Subcutaneous adipose tissue (tissue), 4 donors: ENCODE measurements at places on chromosomes 2 and 18. TPM values are rescaled to one million over a fixed set of nuclear protein-coding genes. Genes with fewer than 3 reads are reported as not detected.

Gene FAM98A
- 35.4 TPM for total RNA-seq

Gene WNT10A
- total RNA-seq, result not detected

Gene OXER1
- 1.1 TPM for total RNA-seq

Gene RGPD3
- 1.3 TPM for total RNA-seq

Gene BOK
- 81.7 TPM for total RNA-seq

Gene RAB1A
- total RNA-seq, result 128 TPM

Gene FSHR
- not detected for total RNA-seq

Gene TMEFF2
- total RNA-seq, result not detected

Gene ZBTB7C
- 5.5 TPM for total RNA-seq

Gene C2orf80
- not detected for total RNA-seq

Gene STAM2
- 37.9 TPM for total RNA-seq

Gene CNGA3
- 0.19 TPM for total RNA-seq

Gene GGCX
- 31.1 TPM for total RNA-seq

Gene MC4R
- total RNA-seq, result not detected

Gene HOXD3
- total RNA-seq, result 1.3 TPM

Gene DCDC2C
- not detected for total RNA-seq

Gene PTPRN
- total RNA-seq, result not detected

Gene FAM228B
- total RNA-seq, result 35.2 TPM

Gene IL1RL2
- total RNA-seq, result not detected

Gene CCDC93
- total RNA-seq, result 30.3 TPM

Gene RASGRP3
- 9.5 TPM for total RNA-seq

Gene GCA
- 42.0 TPM for total RNA-seq

Gene SCN1A
- not detected for total RNA-seq

Gene GKN2
- not detected for total RNA-seq

Gene SPDYA
- 1.5 TPM for total RNA-seq

Gene TANC1
- 20.6 TPM for total RNA-seq

Gene NDC80
- total RNA-seq, result not detected

Gene G6PC2
- total RNA-seq, result not detected

Gene EGR4
- total RNA-seq, result not detected

Gene CIB4
- not detected for total RNA-seq

Gene RSAD2
- 1.5 TPM for total RNA-seq

Gene ADRA2B
- 0.33 TPM for total RNA-seq

Gene SH3BP4
- 19.7 TPM for total RNA-seq

Gene CDK15
- total RNA-seq, result 0.57 TPM

Gene PROC
- not detected for total RNA-seq
